Right atrium auricular region (tissue), 2 donors: ENCODE measurements at places on chromosomes 6 and 20. TPM values are rescaled to one million over a fixed set of nuclear protein-coding genes. Genes with fewer than 3 reads are reported as not detected.

- DNase-seq = no peak
Observed at GRCh38 chr6:16067568-16067967, 61.3 kb upstream of the MYLIP start.

DNA sequence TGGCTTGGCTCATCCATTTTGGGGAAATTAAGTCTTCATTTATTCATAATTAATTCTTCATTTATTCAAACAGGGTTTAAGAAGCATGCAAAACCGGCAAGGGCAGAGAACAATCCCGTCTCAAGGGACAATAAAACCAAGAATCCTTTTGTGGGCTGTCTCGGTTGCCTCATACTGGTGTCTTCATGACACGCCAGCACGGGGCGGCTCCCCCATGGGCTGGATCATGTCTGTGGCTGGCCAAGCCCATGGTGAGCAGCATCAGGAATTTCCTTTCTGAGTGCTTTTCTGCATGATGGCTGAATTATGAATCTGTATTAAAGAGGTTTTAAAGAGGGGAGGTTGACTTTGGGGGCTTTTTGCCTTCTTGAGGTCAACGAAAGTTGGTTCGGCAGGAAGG, 38.3 kb upstream of the DUSP22 start:
- DNase-seq = no peak

DNA sequence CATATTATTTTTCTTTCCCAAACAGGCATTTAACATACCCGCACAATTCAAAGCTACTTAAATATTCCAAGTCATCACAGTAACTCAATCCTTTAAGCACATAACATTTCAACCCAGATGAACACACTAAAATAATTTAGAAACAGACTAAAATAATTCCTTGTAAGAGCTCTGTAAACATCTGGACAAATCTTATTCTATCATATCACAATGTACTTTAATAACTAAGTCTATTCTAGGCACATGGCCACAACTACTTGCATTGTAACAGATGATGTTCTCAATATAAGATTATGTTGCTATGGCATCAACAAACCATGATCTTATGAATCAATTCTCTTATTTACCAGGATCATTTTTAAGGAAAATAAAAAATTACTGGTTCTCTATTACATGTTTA, 123.2 kb upstream of the THEMIS start:
- no peak for DNase-seq

DNA sequence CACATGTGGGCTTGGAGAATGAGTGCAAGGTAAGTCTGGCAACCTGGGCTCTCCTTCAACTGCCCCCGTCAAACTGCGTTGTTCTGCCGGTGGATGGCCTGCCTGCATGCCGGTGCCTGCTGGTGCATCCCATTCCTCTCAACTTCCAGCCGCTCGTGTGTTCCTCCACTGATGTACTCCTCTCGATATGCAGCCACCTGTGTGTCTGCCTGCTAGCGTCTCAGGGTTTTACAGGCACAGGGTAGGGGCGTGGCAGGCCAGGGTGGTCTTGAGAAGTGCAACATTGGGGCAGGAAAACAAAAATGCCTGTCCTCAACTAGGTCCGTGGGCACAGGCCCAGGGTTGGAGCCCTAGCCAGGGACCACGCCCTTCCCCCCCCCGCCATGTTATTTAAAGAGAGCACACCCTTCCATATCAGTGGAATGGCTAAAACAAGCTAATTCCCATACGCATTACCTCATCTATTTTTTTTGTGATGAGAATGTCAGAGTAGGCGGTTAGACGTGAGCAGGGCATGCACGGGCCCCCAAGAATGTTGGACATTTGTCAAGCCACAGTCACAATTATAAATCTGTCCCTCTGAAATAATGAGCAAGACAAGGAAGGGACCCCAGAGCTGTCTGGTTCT, 33.2 kb downstream of the SERPINB6 start:
- DNase-seq = peak; percentile 59

GRCh38 chr6:36289281-36289878, 19.5 kb downstream of the PNPLA1 start:
- DNase-seq = no peak

DNA sequence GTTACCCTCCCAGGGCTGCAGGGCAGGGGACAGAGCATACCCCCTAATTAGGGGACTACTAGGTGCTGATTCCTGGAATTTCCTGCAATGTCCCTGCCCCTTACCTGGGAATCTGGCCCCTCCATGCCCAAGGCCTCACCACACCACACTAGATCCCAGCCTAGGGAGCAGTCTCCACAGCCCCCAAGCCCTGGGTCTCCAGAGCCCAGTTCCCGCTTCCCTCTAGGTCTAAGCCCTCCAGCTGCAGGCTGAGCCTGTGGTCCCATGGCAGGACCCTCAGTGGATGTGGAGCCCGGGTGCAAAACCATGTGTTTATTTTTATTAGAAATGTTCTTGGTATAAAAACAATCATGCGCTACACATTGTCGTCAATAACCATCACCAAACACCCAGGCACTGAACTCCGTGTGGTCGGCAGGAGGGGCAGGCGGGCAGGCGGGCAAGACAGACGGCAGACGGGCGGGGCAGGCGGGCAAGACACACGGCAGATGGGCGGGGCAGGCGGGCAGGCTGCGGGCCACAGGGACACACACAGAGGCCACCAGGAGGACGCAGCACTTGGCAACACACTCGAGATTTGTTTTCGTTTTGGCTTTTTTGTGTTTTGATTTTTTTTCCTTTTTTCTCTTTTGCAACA, 124.2 kb downstream of the GRM4 start:
- DNase-seq = no peak

DNA sequence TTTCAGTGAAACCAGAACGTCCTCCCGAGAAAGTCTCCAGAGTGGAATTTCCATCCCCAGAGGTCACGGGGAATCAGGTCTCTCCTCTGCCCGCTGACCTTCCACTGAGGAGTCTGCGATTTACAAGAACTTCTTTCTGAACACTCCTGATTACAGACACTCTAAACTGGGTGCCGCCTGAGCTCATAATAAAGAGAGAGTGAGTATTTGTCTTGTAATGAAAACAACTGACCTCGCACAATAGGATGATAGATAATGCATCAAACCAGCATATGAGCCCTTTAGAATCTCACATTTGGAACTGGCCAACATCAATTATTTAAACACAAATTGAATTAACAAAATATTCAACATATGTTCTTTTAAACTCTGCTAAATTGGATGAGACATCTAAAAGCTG, 47.5 kb downstream of the DLL1 start:
- DNase-seq = no peak

- DNase-seq = no peak
Observed at GRCh38 chr6:56851541-56852259, 103.2 kb upstream of the BEND6 start.

- no peak for DNase-seq
Observed at GRCh38 chr6:19268117-19268516, 569.1 kb upstream of the ID4 start.

DNA sequence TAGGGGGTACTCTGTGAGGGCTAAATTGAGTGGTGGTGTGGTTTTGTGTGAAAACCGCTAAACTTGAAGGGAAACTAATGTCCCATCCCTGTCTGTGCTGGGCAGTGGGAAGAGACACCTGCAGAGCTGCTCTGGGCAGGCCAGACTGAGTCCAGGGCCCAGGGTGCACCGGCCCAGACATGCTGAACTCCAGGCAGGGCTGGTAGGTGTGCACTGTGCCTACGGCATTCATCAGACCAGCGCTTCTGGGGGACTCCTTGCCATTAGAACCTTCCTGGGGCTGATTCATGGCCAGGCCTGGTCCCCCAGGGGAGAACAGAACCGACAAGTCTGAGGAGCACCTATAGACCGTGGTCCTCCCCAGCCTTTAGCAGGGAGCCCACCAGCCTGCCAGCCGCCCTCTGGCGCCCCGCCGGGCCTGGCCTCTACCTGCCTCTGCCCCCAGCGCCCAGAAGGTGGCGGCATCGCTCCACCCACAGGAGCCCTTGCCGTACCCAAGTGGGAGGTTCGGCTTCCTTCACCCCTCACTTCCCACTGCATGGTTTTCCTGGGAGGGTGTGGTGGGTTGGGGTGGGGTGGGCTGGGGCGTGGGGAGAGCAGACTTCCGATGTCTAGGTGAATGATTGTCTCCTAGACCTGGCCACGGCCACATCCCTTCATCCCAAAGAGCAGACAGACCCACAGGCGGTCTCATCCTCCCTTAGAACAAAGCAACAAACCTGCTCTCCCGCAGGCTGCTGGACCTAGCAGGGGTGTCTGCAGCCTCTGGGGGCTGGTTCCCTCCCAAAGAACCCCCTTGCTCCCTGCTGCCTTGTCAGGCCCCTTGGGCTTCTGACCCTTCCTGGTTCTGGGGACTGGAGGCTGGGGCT, 15.5 kb downstream of the CCDC167 start:
- DNase-seq = no peak

DNA sequence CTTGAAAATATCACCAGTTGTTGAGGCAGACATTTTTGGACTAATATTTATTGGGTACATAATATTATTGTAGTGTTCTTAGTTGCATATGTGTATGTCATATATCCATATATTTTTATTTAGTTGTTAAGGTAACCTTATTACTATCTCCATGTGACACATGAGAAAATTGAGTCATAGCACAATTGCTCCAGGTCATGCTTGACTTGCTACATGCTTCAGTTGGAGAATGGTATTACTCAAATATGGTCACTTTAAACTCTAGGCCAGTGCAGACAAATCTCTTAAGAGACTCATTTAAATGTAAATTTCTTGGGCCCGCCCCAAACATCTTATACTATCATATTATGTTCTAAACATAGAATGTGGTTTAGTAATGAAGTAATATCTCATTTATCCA, 246.1 kb downstream of the RIMS1 start:
- no peak for DNase-seq

GRCh38 chr20:44678242-44678641, 26.7 kb upstream of the ADA start:
- no peak for DNase-seq

GRCh38 chr6:41767112-41767833, 12.4 kb downstream of the FRS3 start:
- DNase-seq = peak; percentile 74

- no peak for DNase-seq
Observed at GRCh38 chr6:170583756-170584180, 669 bp downstream of the PDCD2 start.

GRCh38 chr6:169589293-169589692, 112.5 kb downstream of the WDR27 start:
- no peak for DNase-seq

GRCh38 chr6:161413355-161413771, 139.5 kb upstream of the AGPAT4 start:
- DNase-seq = no peak

DNA sequence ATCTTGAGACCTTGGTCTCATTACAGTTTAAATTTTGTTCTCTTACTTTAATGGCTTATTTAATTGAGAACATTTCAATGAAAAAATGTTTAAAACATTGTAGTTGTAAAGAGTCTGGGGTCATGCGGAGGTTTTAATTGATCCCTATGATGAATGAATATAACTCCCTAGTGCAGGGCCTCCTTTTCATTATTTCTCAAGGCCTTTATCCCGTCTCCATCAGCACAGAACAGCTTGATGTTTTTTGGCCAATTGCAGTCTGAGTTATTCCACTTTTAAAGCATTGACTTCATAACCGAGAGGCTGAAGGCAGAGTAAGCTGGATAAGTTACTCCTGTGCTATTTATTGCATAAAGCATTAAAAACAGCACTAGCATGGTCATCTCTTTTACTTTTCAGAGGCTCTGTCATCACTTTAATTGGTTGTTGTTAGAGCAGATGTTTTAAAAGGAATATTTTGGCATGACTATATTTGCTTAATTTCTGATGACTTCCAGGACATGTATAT, 83.4 kb downstream of the DTD1 start:
- no peak for DNase-seq

DNA sequence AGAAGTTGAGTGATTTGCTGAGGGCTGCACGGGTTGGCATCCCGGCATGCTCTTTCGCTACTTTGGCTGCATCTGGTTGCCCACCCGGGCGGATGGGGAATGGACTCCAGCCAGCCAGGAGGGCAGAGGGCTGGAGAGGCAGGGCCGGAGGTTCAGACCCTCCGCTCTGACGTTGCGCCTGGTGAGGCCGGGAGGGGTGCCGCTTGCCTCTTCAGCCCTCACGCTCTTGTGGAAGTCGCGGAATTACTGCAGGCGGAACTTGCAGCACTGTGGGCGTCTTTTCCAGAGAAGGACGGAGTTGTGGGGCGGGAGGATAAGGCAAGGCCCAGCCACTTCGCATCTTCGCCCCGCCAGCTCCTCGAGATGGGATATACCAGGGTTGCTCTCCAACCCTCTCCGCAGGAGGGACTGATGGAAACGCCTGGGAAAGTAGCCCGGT, 656 bp downstream of the RTEL1 start:
- DNase-seq = no peak

GRCh38 chr20:43910564-43910963, 4.1 kb upstream of the TOX2 start:
- DNase-seq = no peak

The PNPLA1 gene
- total RNA-seq = 0.20 TPM

The JPH2 gene
- 168 TPM for total RNA-seq

The ENPP1 gene
- 5.5 TPM for total RNA-seq

The TCP11 gene
- total RNA-seq = not detected

The ZCCHC3 gene
- 10.2 TPM for total RNA-seq

The C6orf163 gene
- 1.5 TPM for total RNA-seq

The RFX6 gene
- total RNA-seq = not detected

The KCNS1 gene
- 0.39 TPM for total RNA-seq
